ENCODE measurements at places on chromosomes 4 and X.

DNA sequence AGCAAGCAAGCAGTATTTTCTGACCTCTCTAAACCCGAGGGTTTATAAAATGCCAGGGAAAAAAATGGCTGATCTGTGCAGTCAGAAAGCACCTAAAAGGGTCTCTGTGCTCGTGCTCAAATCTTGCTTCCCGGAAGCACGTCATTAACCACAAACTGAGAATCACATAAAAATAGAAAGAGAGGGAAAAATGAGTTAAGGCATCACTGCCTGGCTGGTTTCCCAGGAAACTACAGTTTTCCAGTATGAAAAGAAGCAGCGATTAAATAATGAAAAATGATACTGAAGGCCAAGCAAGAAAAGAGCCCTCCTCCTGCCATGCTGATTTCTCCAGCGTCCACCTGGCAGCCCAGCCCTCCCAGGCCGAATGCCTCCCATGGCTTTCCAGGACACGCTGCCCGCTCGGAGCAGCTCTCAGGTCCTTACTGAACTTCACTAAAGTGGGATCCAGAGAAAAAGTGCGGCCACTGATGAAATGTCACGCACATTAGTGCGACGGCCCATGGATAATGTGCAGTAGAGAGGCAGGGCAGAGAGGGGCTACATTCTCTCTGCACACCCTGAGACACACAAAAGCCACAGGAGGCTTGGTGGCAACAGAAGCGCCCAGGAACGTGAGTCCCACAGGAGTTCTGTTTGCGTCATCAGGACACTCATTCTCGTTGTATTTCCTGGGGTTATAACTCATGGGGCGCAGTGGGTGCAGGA is 80.4 kb downstream of the WFS1 start:
- DNase-seq, result no peak

- no peak for DNase-seq
Observed at GRCh38 chr4:104436542-104436941, 58.2 kb downstream of the CXXC4 start.

GRCh38 chrX:40864972-40865371 is 129.6 kb upstream of the MED14 start:
- no peak for DNase-seq

- DNase-seq, result no peak
Observed at GRCh38 chrX:110265661-110266060, 52.2 kb downstream of the AMMECR1 start.

DNA sequence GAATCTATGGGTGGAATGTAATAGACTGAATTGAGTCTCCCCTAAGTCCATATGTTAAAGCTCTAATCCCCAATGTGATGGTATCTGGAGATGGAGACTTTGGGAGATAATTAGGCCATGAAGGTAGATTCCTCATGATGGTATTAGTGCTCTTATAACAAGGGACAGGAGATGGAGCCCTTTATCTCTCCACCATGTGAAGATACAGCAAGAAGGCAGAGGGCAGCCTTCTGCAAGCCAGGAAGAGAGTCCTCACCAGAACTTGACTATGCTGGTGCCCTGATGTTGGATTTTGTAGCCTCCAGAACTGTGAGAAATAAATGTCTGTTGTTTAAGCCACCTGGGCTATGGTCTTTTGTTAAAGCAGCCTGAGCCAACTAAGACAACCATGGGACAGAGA is 76.4 kb upstream of the F8A3 start:
- DNase-seq, result no peak

DNA sequence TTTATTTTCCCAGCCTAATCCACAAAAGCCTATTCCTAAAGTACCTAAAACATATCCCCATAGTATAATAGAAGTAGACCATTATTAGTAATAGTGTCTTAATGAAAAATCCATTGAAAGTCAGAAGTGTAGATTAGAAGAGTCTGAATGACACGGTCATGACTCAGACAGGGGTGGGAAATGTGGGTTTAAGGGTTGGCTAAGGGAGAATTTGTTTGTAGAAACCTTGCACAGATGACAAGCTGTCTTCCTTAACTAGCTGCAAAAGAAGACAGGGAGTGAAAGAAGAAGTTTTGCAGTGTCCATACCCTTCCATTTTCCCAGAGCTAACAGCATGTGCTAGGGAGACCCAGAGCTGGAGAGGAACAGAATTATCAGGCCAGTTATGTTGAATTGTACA is 242.7 kb upstream of the ETNPPL start:
- no peak for DNase-seq

DNA sequence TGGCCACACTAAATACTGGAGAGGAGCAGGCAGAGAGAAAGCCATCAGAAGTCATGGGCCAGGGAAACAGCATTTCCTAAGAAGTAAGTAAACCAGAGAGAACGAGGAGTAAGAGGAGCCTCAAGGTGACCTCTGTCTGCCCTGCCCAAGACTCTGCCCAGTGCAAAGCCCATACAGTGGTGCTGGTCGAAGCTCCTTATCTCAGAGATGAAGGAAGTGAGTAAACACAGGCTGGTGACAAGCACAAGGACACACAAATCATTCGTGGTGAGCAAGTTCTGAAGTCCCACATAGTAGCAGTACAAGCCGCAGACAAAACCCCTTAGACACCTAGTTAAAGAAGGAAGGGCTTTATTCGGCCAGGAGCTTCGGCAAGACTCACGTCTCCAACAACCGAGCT is 62.7 kb downstream of the DCTD start:
- no peak for DNase-seq

GRCh38 chrX:13168269-13168668 is 123.8 kb upstream of the FAM9C start:
- no peak for DNase-seq

GRCh38 chr4:185592438-185592837 is 57.1 kb upstream of the PDLIM3 start:
- DNase-seq, result no peak

DNA sequence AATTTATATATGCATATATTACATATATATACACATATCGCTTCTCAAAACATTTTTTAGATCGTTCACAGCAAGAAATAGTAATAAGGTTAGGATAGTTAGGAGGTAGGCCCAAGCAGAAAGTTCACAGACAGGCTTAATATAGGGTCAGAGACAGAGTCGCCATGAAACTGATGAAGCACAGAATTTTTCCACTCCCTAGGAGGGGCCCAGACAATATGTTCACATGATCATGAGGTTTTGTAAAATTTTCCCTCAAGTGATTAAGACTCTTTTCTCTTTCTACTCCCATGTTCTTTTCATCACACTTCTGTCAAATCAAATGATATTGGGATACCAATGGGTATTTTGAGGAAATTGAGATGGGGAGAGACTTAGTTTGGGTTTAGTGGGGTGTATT is 5.2 kb upstream of the ENAM start:
- DNase-seq, result no peak

- DNase-seq, result peak; percentile 13
Observed at GRCh38 chr4:121199742-121200561, 35.8 kb upstream of the TNIP3 start.

GRCh38 chrX:11242704-11243103 is 50.5 kb upstream of the AMELX start:
- DNase-seq, result no peak

DNA sequence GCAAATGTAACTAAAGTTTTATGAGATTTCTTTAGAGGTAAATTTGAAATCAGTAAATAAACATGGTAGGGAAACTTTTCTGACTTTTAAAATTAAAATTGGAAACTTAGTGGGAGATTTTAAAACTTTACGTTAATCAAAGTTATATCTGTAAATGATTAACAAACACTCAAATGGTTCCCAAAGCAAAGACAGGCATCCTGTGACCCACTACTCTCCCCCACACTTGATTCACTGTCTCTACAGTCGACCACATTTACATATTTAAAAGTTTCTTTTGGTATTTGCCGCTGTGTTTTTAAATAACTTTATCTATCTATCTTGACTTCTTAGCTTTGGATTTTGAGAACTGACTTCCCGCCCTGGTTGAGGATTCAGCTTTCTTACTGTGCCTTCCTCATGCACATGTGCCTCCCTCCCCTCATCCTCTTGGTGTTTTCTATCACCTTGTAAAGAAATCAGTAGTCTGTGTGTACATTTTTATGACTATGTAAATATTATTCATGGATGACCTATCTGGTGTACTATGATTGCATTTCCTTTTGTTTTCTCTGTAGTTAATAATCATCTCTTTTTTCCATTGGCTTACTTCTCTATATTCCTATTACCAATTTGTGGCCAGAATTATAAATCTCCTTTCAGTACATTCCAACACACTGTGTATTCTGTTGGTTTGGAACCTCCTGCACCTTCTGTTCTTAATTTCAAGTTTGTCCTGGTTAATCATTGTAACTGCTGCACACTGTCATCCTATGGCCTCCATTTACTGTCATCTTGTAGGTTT is 72.6 kb downstream of the WWC2 start:
- DNase-seq, result no peak

DNA sequence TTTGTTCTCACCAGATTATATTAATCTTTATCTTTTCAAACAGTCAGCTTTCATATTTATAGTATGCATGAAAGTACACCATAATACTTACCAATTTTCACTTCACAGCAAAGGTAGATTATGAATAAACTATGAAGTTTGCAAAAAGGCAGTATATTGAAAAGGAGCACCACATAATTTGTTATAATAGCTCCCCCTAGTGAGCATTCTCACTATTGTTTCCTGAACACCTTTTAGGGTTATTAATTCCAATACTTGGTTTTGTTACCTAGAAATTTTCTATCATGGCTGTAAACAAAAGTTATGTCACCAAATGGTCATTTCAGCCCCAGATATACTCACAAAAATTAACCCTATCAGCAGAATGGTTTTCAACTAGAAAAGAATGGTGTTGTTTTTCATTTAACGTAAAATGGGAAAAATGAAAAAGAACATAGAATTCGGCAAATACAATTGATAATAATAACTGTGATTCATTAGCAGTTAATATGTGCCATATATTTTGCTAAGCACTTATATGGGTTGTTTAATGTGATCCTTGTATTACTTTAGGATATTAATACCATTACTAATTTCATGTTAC is 30.2 kb upstream of the NKX6-1 start:
- no peak for DNase-seq

DNA sequence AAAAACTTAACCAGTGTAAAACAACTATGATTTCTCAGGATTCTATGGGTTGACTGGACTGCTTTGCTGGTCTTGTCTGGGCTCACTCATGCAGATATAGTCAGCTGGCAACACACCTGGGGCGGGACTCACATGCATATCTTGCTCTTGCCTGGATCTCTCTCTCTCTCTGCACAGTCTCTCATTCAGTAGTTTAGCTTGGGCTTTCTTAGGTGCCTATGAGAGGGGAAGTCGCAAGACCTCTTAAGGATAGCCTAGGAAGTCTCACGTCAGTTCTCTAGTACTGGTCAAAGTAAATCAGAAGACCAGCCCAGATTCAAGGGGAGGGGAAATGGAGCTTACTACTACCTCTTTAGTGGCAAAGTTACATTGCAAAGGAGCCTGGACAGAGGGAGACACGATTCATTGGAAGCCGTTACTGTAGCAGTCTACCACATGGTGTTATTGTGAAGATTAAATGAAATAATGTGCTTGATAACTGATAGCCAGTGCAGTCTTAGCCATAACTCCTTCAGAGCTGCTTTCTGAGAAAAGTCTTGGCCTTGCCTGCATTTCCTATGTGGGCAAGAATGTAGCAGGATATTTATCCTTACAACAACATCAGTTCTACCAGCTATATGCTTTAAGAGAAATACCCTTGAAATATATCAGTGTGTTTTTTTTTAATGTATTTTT is 2.1 kb downstream of the COPS4 start:
- no peak for DNase-seq

GRCh38 chrX:39969099-39969818 is 128.5 kb downstream of the BCOR start:
- DNase-seq, result peak; percentile 3

- no peak for DNase-seq
Observed at GRCh38 chrX:139094671-139095592, 383.4 kb upstream of the FGF13 start.

- DNase-seq, result no peak
Observed at GRCh38 chr4:27000820-27001219, 140.2 kb downstream of the STIM2 start.

GRCh38 chr4:120286813-120287212 is 220.2 kb upstream of the MAD2L1 start:
- no peak for DNase-seq

DNA sequence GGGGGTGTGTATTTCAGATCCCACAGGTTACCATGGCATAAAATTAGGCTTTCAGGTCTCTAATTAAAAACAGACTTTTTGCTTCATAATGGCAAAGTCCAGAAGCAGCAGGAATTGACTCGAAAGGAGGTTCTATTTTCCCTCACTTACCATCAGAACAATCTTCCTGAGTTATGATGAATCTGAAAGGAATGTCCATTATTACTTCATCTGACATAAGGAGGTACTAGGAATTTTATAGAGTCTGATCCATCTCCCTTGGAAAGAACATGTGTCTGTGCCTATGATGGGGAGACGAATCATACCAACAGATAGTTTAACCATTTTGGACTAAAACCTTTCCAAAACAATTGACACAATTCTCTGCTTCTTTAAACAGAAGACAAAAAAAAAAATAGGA is 206.3 kb upstream of the FGF13 start:
- DNase-seq, result no peak

DNA sequence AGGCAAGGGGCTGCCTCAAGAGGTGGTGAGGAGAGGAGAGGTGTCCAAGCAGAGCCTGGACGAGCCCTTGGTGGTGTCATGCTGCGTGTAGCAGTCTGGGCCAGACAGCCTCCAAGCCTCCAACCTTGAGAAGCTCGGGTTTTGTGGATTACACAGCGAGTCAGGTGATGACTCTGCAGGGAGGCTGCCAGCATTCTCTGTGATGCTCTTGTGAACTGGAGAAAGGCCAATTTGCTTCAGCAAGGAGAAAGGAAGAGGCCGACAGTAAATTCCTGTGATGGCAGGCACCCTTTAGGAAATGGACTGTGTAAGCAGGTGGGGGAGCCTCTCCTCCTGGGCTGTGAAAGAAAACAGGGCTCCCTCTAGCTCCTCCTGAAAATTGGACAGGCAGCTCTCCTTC is 36.0 kb upstream of the CD99L2 start:
- no peak for DNase-seq

GRCh38 chr4:120724656-120725055 is 197.9 kb downstream of the PRDM5 start:
- DNase-seq, result no peak

DNA sequence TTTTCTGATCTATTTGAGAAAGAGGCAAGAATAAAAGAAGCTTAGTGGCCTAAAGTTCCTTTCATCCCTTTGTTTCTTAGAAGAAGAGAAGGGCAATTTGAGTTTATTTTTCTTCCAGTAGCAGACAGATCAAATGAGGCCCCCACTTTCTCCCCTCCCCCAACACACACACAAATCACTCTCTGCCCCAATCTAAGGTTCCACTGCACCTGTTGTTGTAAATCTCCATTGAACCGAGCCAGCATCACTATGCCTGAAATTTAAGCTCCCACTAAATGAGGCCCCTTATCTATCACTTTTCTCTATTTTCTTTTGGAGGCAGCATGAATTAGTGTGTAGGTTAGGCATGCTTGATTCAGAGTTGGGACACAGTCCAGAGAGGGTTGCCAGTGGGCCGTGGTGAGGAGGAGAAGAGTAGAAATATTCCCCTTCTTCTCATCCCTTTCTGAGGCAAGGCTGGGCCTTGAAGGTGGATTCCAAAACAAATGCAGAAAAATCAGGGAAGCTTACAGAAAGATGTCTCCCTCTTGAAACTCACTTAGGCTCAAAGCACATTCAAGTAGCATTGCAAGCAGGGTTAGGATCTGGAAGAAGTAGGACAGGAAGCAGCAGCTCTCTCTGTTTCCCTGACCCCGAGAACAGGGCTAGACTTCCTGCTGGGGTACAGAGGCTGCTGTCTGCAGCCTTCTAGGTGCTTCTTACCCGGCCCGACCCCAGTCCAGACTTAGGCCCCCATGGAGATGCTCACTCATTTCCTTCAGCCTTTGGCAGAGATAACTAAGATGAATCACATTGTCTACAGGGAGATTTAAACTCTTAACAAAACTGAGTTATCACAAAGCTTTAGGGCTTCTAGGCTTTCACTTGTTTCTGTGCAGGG is 70.7 kb downstream of the RASL11B start:
- DNase-seq, result no peak
